Activated naive CD8-positive, alpha-beta T cell treated with anti-CD3 and anti-CD28 coated beads for 36 hours (primary cell): ENCODE measurements at places on chromosomes 2 and 18.

GRCh38 chr2:227241005-227241404, 76.6 kb downstream of the COL4A3 start:
- no peak for DNase-seq

GRCh38 chr2:124571836-124572235, 546.7 kb downstream of the CNTNAP5 start:
- no peak for DNase-seq

DNA sequence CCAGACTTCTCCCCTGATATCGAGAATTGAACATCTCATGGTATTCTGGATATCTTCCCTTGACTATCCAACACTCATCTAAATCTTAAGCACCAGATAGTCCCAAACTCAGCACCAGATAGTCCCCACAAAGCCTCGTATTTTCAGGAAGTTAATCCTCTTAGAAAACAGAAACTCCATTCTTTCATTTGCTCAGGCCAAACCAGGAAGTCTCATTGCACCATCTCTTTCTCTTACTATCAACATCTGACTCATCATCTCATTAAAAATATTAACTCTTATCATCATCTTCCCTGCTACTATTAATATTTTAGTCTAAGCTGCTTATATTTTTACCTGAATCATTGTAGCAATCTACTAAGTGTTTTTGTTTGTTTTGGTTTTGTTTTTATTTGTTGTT, 286.4 kb downstream of the GALNT13 start:
- no peak for DNase-seq

DNA sequence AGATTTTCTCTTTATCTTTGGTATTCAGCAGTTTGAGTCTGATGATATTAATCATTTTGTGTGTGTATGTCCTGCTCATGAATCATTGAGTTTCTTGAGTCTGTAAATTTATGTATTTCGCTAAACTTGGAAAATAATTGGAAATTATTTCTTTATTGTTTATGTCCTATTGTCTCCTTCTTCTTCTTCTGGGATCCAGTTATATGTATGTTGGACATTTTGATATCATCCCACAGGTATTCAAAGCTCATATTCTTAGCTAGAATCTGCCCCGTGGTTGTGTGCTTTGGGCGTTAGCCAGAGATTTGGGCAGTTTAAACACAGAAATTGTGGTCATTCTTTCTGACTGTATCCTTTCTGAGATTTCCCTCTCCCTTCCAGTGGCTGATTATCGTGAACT, 243.0 kb upstream of the SPRED2 start:
- no peak for DNase-seq

- no peak for DNase-seq
These were observed 257.9 kb downstream of the DYSF start for GRCh38 chr2:71711133-71711855.

- DNase-seq = no peak
These were observed 70.5 kb downstream of the PIK3C3 start for GRCh38 chr18:42025491-42025890.

DNA sequence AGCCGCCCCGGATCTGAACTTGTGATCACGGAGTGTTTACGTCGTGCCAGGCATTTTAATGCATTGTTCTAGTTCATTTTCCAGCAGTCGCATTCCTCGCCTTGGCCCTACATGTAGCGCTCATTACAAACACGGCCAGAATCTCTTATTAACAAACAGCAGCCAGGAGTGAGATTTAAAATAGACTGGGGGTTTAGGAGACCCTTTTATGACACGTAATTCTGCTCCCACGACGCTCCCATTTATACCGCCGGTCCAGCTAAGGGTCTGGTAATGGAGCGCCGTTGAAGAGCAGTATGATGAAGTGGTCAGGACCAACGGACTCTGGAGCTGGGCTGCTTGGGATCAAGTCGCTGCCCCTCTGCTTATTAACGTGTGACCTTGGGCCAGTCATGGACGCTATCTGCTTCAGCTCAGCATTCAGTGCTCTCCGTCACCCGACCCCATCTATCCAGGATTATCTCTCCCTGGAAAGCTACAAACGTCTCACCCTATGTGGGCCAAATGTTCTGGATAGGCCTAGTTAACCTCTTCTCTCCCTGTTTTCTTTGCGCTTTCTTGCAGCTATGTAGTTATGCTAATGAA, 745 bp downstream of the MSH2 start:
- DNase-seq = no peak

- no peak for DNase-seq
These were observed 378.6 kb downstream of the EIPR1 start for GRCh38 chr2:2998971-2999370.

GRCh38 chr2:100267751-100268150, 54.5 kb downstream of the LONRF2 start:
- no peak for DNase-seq

GRCh38 chr2:121527009-121527682, 3.5 kb upstream of the RNU4ATAC start:
- peak; percentile 29 for DNase-seq

DNA sequence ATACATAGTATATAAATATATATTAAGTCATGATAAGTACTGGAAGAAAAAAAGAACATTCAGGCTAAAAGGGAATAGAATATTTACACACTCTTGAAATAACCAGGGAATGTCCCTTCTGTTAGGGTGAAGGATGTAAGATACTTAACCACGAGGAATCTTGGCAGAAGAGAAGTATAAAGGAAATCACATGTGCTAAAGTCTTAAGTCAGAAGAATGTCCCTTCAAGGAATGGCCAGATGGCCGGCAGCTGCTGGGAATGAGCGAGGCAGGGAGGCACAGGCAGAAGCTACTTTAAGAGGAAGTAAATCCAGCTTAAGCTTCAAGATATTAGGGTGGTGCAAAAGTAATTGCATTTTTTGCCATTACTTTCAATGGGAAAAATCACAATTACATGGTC, 5.5 kb downstream of the CCDC102B start:
- DNase-seq = no peak

- DNase-seq = no peak
These were observed 785 bp downstream of the ZNF892 start for GRCh38 chr2:95208106-95208505.

DNA sequence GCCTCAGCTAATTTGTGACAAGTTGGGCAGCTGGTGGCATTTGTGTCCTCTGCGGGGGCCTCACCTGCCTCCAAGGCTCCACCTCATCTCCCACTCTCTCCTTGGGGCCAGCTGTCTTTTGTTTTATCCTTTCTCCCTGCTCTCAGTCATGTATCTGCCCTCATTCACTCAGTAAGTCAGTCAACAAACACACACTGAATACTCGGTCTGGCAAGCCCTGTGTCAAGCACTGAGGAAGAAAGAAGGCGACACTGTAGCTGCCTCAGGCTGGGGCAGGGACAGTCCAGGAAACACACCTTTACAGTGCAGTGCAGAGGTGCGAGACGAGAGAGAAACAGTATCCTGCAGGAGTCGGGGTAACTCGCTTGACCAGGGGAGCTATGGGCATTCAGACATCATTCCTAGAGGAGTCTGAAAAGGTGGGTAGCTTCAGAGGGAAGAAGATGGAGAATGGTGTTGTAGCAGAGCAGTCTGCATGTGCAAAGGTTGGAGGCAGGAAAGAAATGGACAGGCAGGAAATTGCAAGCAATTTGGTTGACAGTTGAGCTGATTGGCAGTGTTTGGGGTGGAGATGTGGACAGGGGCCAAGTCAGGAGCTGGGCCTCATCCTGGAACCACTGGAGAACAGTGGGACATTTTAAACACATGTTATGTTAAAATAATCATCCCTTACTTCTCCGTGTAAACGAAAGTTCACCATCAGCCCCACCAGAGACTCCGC, 34.9 kb downstream of the SCTR start:
- no peak for DNase-seq

- peak; percentile 73 for DNase-seq
These were observed 22.8 kb downstream of the ZSCAN30 start for GRCh38 chr18:35267161-35267651.

GRCh38 chr2:159968279-159968900, 94.0 kb downstream of the PLA2R1 start:
- DNase-seq = no peak

DNA sequence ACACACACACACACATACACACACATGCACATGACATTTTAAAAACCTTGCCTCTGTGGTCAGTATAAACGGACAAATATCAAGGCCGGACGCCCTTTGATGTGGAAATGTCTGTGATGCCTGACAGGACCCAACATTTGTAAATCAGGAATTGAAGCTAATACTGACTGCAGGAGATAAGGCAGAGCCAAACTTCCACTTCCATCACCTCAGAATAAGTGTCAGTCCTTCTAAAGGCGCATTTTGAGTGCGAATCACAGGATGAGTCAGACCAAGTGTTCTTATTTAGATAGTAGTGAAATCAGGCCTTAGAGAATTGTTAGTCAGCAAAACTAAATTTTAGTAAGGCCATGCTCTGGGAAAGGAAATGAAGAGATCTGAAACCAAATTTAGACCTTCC, 211.7 kb upstream of the LRATD1 start:
- no peak for DNase-seq

DNA sequence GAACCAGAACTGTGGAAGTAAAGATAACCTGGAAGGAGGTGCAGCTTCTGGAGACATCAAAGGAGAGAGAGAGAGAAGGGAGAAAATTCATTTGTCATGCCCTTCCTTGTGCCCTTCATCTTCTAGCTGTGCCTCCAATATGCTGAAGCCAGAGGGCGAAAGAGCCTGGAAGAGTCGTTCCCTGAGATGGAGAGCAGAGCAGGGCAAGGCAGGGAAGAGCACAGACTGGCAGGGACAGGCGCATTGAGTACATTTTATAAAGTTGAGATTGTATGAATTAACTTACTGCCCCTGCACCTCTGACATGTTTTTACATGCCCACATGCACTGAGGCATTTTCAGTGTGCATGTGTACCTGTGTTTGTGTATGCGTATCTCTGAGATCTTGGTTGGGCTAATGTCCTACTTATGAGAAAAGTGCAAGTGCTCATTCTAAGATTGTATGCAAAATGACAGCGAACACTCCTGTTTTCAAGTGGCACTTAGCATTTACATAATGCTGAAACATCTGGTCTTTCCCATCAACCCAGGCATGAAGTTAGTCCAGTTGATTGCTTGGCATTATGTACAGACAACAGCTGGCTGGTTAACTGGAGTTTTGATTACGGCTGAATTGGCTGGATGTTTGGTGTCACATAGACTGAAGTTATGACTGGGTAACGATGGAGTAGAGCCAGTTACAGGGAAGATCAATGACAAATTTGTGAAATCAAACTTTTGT, 23.7 kb upstream of the MMADHC start:
- DNase-seq = no peak

GRCh38 chr18:53458944-53459580, 765.4 kb downstream of the MBD2 start:
- DNase-seq = no peak
